ENCODE measurements at places on chromosomes 6 and 20.

DNA sequence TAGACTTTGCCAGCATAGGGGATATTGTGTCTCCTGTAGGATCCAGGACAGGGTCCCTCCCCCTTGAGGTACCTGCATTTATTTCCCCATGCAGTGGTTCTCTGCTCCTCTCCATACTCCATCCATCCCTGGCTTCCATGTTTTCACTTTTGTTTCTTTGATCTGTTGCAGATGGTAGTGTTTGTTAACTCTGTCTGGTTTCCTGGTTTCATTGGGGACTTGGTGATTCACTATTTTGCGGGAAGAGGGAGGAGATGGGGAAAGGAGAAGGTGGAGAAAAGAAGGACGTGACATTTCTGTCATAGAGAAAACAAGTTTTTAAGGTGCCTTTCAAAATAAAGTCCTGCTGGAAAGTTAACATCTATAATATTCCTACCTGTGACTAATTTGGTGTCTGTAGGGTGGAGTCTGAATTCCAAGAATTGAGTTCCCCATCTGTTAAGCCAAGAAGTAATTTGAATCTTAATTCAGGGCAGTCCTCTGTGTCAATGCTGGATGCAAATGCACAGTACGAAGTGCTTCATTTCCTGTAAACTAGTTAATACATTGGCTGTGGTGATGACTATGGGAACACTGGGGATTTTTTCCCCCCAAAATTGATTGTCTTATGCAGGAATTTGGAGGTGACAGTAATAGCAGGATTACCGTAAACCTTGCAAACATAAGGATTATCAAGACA, 6.9 kb upstream of the RNF144B start:
- DNase-seq = peak; percentile 34

GRCh38 chr20:53098621-53099020, 126.5 kb downstream of the TSHZ2 start:
- DNase-seq = no peak

- DNase-seq = no peak
Observed at GRCh38 chr20:36969478-36970186, 18.1 kb upstream of the SAMHD1 start.

DNA sequence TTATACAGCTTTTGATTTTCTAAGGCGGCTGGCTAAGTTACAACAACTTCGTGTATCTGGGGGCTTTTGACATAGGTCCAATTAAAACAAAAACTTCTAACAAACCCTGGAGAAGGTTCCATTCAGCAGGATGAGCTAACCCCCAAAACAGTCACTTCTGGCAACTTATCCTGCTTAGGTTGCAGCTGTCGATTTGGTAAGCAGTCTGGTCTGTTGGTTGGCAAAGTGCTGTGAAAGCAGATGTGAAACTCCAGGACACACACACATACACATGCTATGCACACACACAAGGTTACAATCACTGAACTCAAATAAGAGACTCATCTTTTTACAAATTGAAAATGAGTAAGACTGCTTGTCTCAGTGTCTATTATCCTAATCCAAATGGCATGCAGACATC, 119.0 kb upstream of the STMND1 start:
- DNase-seq = peak; percentile 94

- DNase-seq = no peak
Observed at GRCh38 chr6:127458222-127458621, 967 bp downstream of the KIAA0408 start.

GRCh38 chr20:2065099-2065498, 36.5 kb upstream of the STK35 start:
- no peak for DNase-seq
